ENCODE measurements at places on chromosomes 1 and 21.

- DNase-seq, result no peak
Measured at GRCh38 chr1:211653293-211653692, 22.1 kb downstream of the NEK2 start.

DNA sequence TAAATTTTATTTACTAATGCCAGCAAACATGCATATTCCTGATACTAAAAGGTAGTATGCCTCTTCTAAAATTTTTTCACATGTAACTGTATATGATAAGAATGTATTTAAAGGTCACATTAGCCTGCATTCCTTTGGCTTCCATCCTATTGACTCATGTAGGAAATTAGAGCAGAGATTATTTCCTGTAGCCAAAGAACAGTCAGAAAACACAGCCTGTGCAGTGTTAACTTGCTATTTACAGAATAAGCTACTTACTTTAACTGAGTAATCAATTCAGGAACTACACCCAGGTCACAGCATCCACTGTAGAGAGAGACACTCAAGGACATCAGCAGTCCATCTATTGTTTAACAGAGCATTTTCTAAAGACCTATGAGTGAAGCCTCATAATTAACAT, 154.5 kb upstream of the ADGRL4 start:
- no peak for DNase-seq

GRCh38 chr1:118144684-118145083, 40.3 kb downstream of the SPAG17 start:
- no peak for DNase-seq

DNA sequence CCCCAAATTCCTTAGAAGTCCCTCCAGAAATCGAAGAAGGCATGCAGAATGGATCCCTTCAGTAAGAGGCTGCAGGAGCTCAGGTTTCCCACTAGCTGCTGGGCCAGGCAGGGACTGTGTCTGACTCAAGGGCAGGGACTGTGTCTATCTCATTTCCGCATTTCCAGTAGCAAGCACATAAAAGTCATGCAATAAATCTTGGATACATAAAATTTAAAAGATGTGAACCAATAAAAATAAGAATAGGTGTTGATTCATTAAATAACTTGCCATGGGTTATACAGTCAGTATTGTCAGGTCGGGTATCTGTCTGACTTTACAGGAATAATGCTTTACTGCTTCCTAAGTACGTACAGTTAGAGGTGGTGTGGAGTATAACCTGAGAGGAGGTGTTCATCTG, 15.2 kb downstream of the PM20D1 start:
- DNase-seq, result no peak

DNA sequence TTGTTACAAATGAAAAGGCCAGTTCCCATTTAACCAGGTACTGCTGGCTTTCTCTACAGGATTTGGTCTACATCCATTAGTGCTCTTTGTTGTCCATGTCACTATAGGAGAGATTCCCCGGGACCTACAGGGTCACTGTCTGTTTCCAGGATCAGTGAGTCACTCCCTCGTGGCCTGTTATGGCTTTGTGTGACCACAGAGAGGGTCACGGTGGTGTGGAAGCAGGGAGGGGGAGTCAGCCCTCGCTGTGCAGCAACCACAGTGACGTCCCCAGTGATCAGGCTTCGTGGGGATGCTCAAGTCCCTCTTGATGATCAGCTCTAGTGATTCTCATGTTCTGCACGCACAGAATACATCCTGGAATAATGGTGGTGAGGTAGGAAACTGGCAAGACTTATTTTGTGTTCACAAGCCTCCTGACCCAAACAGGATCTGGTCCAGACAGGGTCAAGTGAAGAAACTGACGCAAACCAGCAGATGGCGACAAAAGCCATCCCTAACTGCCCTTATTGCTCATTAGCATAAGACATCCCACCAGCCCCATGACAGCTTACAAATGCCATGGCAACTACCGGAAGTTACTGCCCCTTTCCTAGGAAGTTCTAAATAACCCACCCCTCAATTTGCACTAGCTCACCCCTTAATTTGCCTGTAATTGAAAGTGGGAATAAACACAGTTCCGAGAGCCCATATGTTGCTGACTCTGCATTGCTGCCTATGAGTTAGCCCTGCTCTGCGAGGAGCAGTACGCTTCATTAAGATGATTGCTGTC, 98.5 kb downstream of the DISC1 start:
- DNase-seq, result no peak

GRCh38 chr1:18805925-18806849, 53.3 kb downstream of the TAS1R2 start:
- DNase-seq, result no peak

GRCh38 chr1:47478090-47478489, 40.2 kb downstream of the FOXD2 start:
- no peak for DNase-seq

GRCh38 chr1:29539971-29540370, 303.6 kb downstream of the PTPRU start:
- DNase-seq, result no peak

DNA sequence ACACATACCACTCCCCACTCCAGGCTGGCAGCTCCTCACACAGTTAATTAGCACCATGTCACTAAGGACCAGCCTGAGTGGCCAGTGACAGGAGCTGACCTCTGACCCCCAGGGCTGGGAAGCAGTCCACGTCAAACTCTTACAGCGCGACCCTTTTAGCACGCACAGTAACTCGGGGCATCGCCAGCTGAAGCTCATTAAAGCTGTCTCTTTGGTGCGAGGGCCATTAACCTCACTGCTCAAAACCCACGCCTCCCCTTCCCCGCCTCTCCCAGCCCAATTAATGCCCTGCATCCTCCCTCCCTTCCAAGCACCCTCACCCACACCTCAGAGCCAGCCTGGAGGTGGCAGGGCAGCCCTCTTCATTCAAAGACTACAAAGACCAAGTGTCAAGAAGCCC, 31.7 kb downstream of the DMAP1 start:
- DNase-seq, result no peak

DNA sequence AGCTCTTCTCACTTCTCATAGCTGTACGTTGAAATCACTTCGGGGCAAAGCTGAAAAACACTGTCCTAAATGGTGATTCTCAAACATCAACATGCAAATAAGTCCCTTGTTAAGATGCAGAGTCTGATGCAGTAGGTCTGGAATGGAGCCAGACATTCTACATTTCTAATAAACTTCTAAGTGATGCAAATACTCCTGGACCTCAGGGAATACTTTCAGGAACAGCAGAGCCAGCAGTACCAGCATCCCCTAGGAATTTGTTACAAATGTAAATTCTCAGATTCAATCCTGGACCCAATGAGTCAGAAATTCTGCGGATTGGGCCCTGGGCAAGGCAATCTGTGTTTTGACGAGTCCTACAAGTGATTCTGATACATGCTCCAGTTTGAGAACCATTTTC, 152.3 kb downstream of the PCNX2 start:
- no peak for DNase-seq

DNA sequence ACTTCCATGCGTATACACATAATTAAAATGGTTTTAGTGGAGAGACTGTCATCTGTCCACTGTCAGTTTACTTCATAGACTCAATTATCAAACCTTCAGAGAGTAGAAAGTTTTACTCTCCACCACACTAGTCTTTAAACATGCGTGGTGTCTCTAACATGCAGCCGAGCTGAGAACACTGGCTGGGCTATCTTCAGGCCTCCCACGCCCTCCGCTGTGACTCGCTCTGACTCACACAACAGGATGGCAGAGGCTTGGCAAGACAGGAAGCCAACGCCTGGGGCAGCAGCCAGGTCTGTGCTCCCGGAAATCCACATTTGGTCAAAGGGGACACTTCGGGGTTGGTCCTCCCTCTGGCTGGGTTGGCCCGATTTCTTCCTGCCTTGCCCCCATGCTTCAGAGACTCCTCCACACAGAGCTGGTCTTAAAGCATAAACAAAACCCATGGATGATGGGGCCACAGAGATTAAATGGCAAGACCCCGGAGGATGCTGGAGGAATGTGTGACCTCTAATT, 22.7 kb upstream of the IFNGR2 start:
- peak; percentile 81 for DNase-seq

- no peak for DNase-seq
Measured at GRCh38 chr1:46969014-46969619, 27.8 kb upstream of the CYP4A11 start.

GRCh38 chr1:203306965-203307541, 1.7 kb downstream of the BTG2 start:
- DNase-seq, result peak; percentile 68

- no peak for DNase-seq
Measured at GRCh38 chr1:172442843-172443565, 865 bp downstream of the PIGC start.

DNA sequence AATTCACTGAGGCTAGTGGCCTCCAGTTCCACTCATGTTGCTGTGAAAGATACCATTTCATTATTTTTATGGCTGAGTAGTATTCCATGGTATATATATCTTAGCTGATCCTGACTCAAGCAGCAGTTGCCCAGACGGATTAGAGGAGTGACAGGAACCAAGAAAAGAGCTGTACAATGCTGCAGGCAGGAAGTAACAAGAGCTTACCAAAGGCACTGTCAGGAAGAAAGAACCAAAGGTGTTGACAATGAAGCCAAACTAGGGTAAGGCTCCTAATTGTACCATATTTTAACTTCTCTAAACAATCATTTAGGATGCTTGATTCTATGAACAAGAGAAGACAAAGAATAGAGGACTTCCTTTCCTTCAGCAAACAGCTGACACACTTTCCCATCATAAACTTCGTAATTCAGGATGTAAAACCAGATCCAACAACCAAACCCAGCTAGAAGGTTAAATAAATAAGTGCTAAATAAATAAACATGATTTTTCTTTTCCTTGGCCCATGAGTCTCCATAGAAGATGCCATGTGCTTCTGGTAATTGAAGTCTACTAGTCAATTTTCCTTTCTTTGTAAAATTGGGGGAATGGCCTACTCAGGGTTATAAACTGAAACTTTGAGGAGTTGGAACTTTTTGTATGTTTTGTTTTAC, 248.2 kb upstream of the SGIP1 start:
- no peak for DNase-seq

DNA sequence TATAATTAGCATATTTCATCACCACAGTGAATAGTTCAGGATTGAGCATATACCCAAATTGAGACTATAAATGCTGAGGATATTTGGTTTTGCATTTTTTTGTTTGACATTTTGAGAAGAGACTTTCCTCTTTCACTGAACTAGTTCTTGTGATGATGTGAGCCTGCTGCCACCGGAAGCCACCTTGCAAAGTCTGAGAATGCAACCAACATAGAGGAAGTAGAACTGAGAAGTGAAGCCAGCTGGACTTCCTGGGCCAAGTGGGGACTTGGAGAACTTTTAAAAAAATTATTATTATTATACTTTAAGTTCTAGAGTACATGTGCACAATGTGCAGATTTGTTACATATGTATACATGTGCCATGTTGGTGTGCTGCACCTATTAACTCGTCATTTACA, 102.3 kb downstream of the RPE65 start:
- DNase-seq, result no peak

DNA sequence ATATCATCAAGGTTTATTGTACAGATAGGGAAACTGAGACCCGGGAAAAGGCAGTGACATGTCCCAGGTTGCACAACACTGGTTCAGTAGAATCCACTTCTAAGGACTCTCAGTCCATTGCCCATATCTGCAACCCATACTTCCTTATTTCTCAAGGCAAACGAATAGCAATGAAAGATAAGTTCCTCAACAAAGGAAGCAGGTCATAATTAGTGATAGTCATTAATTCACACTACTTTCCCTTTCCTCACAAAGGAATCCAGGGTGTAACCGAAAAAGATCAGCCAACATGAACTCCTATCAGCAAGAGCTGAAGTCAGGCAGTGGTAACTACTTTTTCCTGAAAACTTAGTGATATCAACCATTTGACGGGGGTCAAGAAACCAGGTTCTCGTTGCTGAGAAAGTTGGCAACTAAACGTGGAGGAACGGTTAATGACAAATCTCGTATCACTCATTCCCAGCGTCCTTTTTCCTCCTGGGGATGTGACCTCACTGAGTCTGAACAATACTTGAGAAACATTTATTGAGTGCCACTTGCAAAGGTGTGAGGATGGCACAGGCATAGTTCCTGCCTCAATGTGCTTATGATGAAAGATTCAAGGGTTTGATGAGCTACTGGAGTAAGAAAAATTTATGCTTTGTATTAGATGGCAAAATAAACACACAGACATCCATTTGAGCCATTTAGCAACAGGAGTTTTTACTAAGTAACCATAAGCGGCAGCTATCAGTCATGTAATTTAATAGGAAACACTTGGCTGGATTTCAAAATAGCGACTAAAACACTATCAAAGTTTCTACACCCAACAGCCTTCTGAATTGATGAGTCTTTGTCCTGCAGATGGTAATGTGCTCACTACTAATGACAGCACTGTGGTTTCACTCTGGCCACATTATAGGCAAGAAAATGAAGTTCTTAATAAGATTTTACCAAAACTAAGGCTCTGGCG, 82.3 kb downstream of the PLPP3 start:
- DNase-seq, result no peak

DNA sequence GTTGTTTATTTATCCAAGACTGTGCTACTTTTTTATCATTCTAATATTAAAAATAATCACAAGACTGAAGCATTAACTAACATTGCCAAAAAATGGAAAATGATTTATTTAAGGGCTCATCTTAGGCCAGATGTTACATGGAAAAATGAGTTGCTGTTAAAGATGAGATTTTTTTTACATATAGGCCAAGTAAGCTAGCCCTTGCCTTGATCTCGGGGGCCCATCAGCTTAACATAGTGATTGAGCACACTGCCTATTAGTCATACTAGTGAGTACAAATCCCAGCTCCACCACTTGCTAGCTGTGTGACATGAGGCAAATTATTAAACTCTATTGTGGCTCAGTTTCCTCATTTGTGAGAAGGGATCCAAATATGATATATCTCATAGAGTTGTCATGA, 275.9 kb upstream of the SNX7 start:
- DNase-seq, result no peak
